NCI-H1105 (cell line): ENCODE measurements at places on chromosomes 1 and 21.

GRCh38 chr1:36816348-36816747, 218.0 kb downstream of the GRIK3 start:
- DNase-seq: no peak

DNA sequence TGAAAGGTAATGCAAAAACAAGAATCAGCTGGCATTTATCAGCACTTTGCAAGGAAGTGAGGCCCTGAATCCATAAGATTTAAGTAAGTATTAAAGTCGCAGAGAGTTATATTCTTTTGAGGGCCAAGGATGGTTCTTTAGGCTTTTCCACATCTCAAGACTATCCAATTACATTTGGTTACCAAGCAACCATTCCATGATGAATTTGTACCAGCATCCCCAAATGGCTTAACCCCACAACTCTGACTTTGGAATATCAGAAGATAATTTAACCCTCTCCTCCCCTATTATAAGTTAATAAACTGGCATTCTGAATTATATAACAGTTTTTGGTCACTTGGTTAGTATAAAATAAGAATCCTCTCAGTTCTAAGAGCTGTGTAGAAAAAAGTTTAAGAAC, 2.8 kb downstream of the PHTF1 start:
- DNase-seq: no peak

- DNase-seq: no peak
Measured at GRCh38 chr1:7582460-7582972, 188.6 kb upstream of the VAMP3 start.

GRCh38 chr1:156571919-156572662, at the start of gene IQGAP3:
IQGAP3 (minus strand) TSS chr1:156572565; CDS start chr1:156572529, 36 bp downstream.
- DNase-seq: peak; percentile 72

DNA sequence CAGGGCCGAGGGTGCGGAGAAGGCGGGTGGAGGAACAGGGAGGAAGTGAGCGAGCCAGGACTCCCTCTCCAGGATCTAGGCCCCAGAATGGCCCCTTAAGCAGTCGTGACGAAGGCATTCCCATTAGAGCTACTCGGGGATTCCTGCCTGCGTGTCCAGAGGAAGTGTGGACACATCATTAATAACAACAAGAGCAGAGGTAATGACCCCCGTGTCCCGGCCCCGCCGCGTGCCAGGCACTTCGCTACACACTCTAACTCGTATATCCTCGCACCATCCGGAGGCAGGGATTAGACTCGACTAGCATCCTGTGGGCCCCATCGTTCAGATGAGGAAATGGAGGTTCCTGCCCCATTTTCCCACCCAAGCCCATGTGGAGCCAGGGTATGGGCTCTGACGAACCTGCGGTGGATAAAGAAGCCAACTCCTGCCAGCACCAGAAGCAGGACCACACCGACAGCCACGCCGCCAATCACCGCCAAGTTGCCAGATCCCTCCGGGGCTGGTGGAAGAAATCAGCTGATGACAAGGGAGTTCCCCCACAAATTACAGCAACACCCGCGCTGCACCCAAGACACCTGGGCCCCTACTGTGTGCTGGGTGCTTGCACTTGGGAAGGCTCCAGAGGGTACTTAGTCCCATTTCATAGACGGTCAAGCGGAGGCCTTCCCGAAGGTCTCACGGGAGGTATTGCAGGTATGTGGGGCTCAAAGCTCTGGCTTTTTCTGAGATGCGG, 21.6 kb downstream of the EPHA2 start:
- DNase-seq: no peak

GRCh38 chr1:156489935-156490293, 10.7 kb downstream of the MEF2D start:
- no peak for DNase-seq

DNA sequence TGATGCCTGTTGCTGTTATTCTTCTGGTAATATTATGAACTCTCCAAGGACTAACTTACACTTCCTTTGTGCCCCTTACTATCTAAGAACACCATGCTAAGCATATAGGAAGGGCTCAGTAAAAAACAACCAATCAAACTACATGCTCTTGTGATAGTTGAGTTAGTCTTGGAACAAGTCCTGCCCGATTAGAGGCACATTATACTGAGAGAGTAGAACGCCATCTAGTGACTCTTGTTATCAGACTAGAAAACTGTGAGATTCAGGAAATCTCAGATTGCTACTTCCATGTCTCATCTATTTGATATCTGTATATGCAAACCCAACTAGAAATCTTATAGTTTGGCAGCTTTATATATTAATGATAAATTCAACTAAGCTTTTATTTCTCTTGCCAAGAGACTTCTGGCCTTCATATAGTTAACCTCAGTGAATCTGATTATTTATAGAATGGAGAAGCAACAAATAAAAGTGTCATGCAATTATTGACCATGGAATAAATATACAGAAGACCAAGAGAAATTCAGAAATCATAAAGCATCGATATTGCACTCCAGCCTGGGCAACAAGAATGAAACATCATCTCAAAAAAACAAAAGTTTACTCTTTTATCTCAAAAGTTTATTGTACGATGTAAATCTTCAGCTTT, 7.8 kb upstream of the SRRM1 start:
- peak; percentile 45 for DNase-seq

GRCh38 chr1:233570706-233571105, 43.2 kb upstream of the KCNK1 start:
- no peak for DNase-seq

DNA sequence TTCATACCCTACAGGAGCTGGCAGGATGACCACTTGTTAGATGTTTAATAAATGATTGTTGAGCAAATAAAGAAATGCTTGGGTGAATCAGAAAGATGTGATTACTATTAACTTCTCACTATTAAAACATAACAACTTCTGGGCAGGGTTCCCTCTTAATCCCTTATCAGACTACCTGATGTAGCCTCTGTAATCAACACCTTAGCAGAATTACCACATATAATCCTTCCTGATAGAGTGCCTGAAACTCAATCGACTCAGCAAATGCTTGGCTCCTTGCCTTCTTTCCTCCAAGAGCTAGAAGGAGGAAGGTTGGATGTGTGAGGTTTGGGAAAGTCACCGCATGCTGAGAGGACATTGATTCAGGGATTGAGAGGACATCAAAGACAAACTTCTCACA, 34.8 kb upstream of the DSCAM start:
- no peak for DNase-seq

DNA sequence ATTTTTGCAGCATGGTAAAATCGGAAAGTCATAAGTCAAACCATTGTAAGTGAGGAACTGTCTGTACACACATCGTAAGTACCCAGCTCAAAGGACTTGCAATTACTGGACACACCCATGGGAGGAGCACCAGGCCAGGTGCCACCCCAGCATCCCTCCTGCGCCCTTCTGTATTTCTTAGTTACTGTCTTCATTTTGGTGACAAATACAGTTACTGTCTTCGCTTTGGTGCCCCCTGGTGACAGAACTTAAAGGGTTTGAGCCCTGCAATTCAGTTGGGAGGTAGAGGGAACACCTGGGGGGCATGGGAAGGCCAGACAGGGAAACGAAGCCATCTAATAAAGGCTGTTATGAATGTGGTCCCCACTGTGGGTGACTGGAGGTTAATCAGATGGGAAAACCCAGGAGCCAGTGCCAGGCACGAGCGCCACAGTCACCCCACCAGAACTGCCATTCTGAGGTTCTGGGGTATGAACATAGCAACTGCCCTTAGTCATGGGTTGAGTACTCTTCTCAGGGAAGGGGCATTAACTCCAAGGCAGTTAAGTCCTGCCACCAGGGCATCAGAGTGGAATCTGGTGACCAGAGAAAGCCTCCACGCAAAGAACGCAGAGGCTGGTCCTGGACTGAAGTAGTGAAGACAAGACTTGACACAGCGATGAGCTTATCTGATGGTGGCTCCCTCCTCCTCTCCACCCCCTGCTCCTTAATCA, 612.9 kb downstream of the PTPRU start:
- peak; percentile 45 for DNase-seq

DNA sequence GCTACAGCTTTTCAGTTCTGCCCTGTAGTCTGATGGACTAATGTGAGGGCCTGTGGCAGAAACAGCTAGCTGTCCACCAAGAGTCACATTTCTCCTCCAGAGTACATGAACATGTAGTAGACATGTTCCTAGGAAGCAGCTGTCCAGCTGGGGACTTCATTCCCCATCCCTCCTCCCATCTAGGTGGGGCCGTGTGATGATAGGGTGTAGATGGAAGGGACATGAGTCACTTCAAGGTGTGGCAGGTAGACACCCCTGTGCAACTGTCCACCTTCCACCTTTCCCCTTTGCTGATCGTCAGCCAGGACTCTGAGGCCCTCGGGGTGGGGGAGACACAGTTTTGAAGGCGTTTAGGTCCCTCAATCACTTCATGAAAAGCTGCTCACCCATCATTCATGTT, 3.6 kb upstream of the RD3 start:
- DNase-seq: no peak

GRCh38 chr1:78687914-78688313, 38.3 kb downstream of the IFI44 start:
- DNase-seq: no peak

DNA sequence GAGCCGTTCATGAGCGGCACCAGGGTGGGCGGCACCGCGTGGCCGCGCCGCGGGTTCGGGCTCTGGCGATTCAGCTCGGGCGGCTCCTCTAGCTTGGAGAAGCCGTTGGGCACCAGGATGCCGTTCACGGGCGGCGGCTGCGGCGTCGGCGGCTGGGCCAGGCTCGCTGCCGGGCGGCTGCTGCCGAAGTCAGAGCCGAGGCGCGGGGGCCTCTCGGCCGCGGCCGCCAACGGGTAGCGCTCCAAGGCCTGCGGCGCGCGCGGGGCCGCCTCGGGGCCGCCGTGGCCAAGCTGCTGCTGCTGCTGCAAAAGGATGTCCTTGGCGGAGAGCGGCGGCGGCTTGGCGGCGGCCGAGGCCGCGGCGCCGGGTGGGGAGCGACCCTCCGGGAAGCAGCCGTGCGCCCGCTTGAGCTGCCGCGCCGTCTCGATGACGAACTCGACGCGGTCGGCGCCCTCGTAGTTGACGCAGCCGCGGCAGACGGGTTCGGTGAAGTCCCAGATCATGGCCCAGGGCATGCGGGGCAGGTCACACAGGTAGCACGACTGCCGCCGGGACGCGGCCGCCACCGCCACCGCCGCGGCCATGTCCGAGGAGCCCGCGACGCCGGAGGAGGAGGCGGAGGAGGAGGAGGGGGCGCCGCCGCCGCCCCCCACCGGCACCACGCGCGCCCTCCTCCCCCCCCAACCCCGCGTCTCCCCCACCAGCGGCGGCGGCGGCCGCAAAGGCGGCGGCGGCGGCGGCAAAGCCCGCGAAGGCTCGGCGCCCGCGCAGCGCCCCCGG, 877 bp downstream of the IRF2BP2 start:
- no peak for DNase-seq

- no peak for DNase-seq
Measured at GRCh38 chr1:190373705-190374336, 103.8 kb downstream of the BRINP3 start.

GRCh38 chr1:6591222-6591621, 11.4 kb downstream of the ZBTB48 start:
- DNase-seq: no peak

DNA sequence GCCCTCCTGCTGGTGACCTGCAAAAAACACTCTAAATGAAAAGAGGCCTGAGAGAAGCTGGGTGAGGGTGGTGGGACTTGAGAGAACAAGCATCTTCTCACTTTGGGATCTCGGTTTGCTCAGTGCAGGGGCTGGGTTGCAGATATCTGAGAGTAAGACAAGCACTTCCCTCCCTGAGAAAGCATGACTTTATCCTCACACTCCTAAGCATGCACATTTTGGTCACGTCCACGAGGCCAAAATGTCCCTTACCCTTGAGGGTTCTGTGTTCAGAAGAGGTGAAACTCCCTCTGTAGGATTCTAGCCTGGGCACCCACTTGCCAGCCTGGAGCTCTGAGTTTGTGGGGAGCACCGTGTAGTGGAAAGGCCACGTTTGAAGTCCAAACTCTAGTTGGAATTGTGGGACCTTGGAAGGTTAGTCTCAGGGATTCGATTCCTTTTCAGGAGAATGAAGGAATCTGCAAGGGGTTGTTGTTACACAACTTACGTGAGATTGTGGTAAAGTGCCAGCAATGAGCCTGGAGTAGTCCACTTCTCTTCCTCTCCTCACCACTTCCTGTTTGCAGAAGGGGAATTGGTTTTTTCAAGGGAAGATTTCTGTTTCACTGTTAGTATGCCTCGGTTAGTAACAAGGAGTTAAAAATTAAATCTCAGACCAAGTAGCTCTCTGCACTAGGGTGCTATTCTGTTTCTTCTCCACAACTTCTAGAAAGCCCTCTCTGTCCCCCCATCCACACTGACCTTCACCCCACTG, 3.0 kb downstream of the FCAMR start:
- DNase-seq: no peak

DNA sequence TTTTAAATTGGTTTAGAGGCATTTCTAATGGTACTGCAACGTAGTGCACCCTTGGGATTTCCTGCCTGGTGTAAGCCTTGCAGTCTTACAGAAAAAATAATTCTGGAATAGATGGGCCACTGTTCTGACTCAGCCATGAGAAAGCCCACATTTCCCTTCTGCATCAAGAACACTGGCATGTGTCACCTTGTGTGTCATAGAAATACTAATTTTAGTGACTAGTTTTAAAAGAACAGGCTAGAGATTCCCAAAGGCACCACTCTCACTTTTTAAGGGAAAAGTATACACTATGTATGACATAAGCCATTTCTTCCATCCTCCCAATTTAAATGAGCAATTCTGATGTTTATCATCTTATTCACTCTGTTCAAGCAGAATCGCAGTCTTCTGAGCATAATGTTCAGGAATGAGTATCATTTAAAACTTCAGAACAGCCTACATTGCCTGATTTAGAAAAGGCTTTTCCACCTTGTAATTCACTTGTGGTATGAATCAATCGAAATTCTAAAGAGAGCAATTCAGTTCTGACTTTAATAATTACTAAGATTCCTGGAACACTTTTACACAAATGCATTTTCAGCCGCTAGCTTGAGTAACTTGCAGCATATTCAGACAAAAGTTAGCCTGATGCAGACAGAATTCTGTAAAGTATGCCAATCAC, 18.8 kb downstream of the RGS13 start:
- DNase-seq: no peak

- DNase-seq: no peak
Measured at GRCh38 chr21:34351786-34352241, 12.0 kb upstream of the KCNE2 start.

DNA sequence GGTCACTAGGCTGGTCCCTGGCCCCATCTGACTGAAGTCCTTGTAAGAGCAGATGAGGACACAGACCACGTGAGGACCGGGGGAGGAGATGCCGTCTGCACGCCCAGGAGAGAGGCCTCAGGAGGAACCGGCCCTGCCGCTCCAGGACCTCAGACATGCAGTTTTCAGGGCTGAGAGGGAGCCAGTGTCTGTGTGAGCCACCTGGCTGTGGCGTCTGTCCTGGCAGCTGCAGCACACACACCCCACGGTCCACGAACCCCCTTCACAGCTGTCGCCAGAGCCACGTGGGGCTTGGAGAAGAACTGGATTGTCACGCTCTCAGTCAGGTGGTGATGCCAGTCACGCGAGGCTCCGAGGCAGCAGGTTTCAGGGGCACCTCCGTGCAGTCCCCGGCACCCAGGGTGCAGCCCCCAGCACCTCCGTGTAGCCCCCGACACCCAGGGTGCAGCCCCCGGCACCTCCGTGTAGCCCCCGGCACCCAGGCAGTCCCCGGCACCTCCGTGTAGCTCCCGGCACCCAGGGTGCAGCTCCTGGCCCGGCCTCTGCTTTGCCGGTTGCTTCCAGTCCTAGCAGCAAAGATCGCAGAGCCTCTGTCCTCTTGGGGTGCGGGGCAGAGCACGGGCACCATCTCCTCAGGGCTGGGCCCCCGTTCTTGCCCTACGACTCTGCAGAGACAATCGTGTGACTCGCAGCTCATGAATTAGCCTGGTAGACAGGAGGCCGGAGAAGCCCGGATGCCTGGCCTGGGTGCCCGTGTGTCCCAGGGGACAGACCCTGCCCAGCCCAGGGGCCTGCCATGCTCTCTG, 19.0 kb upstream of the SUMO3 start:
- DNase-seq: no peak

GRCh38 chr1:199422206-199422605, 605.3 kb upstream of the NR5A2 start:
- DNase-seq: no peak
